ENCODE measurements at places on chromosomes 13 and 19. TPM values are rescaled to one million over a fixed set of nuclear protein-coding genes. Genes with fewer than 3 reads are reported as not detected.

MCF2L gene
- not detected for total RNA-seq

- DNase-seq: no peak
These were observed 27.2 kb downstream of the WASF3 start for GRCh38 chr13:26584713-26585112.

SIGLEC5 gene
- total RNA-seq: not detected

GRCh38 chr19:55436847-55437246, 6.3 kb downstream of the SHISA7 start:
- no peak for DNase-seq

DNA sequence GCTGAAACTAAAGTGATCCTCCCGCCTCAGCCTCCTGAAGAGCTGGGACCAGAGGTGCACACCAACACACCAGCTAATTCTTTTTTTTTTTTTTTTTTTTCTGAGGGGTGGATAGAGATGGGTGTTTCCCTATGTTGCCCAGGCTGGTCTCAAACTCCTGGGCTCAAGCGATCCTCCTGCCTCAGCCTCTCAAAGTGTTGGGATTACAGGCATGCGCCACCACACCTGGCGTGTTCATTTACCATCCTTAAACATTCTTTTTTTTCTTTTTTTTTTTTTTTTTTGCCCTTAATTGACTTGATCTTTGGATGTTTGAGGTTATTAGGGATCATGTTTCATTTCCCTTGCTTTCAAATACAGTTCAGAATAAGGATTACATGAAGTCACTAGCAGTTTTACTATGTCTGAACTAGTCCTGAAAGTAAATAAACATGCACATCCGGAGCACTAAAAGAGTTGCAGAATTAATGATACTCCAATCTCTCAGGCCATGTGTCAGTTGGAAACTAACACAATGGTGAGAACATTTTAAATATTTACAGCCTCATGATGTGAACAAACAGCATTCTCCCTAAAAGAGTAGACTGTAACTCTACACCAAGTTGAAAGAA, 10.2 kb downstream of the UTP14C start:
- DNase-seq: no peak

DNA sequence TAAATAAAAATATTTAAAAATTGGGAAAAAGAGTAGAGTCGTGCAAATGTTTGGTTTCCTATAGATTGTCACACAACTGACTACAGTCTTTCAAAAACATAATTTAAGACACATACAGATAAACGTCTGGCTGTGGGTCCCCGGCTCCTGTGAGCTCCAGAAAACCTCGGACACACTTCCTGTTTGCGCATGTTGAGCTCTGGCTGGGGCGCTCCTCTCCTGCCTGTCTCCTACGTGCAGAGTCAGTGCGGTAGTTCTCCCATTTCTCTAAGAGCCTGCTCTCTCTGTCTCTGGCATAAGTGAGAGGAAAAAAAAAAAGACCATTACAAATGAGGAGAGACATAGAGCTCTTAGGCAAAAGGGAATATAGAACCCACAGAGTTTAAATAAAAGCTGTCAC, 128.2 kb upstream of the OBI1 start:
- no peak for DNase-seq

DNA sequence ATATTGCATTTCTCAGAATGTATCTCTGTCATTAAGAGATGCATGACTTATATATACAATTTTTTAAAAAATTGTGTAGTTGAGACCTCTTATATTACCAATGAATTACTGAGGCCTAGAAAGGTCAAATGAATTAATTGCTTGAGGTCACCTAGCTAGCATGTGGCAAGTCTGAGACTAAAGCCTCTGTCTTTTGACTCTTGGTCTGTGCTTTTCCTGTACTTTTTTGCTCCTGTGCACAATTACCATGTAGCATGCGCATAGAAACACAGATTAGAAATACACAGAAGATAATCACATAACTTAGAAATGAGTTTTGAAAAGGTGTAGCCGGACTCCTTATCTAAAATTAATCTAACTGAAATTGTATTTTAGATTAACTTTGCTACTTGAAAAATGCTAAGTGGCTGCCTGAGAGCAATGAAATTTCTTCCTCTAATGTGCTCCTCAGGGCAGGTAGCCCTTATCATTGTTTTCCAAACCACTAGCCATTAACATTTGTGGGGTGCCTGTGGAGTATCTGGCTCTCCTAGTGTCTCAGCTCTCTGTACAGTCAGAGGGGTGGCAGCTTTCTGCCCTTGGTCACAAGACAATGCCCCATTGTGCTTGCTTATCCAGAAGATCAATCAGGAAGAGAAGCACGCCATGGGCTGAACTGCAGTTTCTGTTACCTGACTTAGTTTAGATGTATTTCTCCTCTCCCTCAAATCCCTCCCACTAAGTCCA, 119.6 kb downstream of the RFC3 start:
- no peak for DNase-seq

- DNase-seq: peak; percentile 17
These were observed 47.4 kb upstream of the TMTC4 start for GRCh38 chr13:100721885-100722512.

- DNase-seq: no peak
These were observed 334.1 kb downstream of the TEX29 start for GRCh38 chr13:111654531-111654930.

DNA sequence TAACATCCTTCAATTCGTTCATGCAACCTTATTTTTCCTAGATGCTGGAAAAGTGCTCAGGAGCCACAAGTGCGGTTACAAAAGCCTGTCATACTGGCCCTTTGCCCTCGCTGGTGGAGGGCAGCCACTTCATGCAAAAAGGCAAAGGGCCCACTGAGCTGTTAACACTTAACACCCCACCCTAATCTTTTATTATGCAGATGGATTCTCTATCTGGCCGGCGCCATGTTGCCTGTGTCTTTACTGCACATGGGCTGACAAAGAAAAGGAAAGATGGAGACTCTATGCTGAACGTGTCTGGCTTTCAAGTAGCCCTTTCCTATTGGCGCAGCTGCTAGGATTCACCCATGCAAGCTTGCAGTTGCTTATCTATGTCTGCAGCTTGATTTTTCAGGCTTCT, 10.8 kb downstream of the OR7D2 start:
- DNase-seq: no peak

ADGRE2 gene
- 1.3 TPM for total RNA-seq

SHC2 gene
- total RNA-seq: not detected

- no peak for DNase-seq
These were observed 4.3 kb upstream of the USF2 start for GRCh38 chr19:35264268-35265125.

TNFRSF19 gene
- total RNA-seq: not detected

DNA sequence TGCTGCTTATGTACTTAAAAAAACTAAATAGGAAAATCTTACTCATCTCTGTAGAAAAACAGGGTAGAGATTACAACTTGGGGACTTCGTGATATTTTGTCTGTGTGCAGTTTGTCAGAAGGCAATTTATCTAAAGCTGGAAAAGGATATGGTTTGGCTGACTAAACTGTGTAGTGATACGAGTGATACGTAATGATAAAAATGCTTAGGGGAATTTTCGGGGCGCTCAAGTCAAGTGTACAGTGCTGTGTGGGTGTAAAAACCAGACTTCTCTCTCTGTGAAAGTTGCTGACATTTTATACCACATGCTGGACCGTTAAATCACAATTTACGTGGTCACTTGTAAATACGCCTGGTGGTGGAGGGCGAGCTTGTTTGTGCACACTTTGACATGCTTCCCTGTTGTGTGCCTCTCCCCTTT, 221.7 kb downstream of the KCNRG start:
- DNase-seq: peak; percentile 45

- no peak for DNase-seq
These were observed 455.4 kb downstream of the IRS2 start for GRCh38 chr13:109331011-109331433.

GRCh38 chr13:100517728-100518127, 70.9 kb downstream of the GGACT start:
- DNase-seq: no peak

DNA sequence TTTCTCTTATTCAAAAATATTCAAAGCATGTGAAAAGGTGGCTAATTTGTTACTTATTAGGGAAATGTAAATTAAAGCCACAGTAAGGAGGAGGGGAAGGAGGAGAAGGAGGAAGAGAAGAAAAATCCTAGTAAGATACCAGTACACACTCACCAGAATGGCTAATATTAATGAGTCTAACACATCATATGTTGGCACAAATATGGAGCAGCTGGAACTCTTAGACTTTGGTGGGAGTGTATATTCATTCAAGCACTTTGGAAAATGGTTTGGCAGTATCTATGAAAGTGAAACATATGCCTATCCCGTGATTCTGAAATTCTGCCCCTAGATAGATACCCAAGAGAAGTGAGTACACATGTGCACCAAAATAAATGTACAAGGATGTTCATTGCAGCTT, 38.1 kb upstream of the RGCC start:
- DNase-seq: no peak

DNA sequence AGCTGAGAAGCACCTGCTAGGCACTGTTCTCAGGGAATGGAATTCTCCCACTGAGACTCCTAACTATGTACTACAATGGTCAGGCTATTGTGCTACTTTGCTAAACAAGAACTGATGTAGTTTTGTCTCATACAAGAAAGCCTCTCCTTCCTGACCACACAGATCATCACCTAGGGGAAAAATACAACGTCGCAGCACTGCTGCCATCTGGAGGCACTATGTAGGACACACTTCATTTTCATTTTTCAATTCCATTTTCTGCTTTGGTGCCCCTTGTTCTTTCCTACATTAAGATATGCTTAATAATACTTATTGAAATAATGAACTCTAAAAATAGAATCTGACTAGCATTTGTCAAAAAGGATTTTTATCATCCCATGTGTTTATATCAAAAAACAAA, 21.1 kb downstream of the PROSER1 start:
- no peak for DNase-seq

DNA sequence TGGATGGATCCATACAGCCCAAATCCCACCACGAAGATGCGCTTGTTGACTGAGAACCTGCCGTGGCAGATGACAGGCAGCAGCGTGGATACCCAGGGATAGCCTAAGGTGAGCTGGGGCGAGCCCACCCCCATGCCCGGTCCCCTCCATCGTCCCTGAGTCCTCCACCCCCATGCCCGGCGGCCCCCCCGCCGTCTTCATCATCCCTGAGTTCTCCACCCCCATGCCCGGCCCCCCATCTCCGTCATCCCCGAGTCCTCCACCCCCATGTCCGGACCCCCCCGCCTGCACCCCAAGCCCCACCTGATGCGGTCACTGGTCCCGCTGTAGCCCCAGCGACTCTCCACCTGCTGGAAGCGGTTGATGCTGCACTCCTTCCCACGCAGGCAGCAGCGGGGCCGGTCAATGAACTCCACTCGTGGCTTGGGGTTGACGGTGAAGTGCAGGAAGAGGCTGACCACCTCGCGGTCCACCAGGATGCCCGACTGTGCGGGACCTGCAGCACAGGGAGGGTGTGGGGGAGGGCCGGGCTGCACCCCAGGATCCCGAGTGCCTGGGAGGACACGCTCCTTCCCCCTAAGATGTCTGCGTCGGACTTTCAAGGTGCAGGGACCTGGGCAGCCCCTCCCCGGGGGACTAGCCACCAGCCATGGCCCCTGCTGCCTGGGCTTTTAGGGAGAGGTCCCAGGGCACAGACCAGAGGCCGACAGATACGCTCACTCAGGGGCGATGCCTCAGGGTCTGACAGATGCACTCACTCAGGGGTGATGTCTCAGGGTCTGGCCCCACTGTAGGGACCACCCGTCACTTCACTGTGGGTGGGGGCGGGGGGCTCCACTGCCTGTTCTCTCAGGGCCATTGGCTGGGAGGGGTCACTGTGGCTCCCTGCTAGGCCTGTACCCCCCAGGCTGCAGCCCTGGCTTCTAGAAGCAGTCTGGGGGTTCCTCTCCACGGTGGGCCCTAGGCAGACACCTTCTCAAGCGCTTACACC, 28.0 kb downstream of the BTBD2 start:
- DNase-seq: no peak

- no peak for DNase-seq
These were observed 3.5 kb downstream of the LRP3 start for GRCh38 chr19:33197591-33198000.

DNA sequence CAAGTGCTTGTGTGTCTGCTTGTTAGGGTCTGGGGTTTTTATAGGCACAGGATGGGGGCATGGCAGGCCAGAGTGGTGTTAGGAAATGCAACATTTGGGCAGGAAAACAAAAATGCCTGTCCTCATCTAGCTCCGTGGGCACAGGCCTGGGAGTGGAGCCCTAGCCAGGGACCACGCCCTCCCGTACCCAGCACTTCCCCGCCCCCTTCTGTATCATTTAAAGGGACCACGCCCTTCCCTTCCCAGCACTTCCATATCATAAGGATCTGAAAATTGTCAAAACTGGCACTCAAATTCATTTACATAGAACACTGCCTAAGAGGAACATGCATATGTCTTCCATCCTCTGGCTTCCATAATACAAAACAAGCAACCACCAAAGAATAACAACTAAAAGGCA, 185.8 kb downstream of the B3GLCT start:
- DNase-seq: no peak

DNA sequence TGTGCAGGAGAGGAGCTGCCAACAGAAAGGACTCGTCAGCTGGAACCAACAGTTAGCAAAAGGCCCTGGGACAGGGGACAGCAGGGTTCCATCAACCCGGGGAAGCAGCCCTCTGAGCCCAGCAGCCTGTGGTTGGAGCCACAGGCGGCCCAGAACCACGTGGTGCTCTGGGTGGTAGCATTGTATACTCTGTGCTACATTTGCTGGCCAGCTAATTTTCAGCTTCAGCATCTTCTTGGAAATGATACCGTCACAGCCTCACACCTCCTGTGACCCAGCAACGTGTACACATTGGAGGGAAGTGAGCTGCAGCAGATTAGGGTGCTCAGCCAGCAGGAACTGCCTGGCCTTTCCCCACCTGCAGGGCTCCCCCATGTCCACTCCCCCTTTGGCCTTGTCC, 13.1 kb upstream of the MTIF3 start:
- no peak for DNase-seq
